ENCODE measurements at places on chromosomes 2 and 18.
A peak's percentile ranks its signal among the peaks of the same experiment; 100 is the strongest.

DNA sequence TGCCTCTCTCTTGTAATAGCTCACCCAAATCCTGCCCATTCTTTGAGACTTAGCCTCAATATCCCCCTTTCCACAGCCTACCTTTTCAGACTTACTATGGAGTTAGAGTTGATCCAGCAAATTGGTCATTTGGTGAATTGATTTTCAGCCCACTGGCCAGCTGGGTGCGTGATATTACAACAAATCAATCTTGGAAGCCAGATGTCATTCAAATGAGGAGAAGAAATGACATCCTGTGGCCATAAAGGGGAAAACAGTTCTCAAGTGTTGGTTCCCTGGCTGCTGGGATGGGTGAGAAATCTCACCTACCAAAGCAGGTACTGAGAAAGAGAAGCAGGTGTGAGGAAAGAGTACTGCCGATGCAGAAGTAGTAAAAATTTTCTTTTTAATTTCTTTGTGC lies 36.7 kb upstream of the FOXI3 start:
- no peak for DNase-seq

DNA sequence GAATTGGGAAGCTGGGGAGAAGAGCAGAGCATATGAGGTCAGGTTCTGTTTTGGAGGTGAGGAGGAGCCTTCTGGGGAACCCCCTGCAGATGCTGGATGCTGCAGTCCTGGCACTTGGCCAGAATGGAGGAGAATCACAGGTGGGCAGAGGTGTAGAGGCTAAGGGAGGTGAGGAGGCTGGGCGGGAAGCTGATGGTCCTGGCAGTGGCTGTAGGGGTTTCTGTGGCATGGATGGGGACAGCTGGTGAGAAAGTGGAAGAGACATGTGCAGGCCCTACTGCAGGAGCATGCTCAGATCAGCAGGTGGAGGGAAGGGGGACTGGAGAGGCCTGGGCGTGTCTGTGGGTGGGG lies 101.3 kb downstream of the DYSF start:
- no peak for DNase-seq

DNA sequence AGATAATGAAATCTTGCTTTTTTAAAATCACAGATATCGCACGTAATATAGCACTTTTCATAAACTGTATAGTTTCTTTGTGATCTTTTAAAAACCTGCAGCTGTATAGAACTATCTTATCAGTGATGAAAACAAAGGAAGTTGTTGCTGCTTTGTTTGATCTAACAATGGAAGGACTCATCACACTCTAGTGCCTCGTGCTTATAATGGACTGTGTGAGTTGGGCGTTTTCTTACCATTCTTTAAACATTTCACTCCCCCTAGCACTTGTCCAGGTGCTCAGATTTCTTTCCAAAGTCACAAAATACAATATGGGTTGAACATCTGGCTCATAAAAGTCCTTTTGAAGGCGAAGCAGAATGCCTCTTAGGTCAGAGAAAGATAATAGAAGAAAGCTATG lies 94.8 kb upstream of the SPATS2L start:
- no peak for DNase-seq

GRCh38 chr2:69279211-69279610 lies 107.8 kb downstream of the GFPT1 start:
- no peak for DNase-seq

GRCh38 chr2:151518802-151519201 lies 109.1 kb downstream of the RIF1 start:
- no peak for DNase-seq

DNA sequence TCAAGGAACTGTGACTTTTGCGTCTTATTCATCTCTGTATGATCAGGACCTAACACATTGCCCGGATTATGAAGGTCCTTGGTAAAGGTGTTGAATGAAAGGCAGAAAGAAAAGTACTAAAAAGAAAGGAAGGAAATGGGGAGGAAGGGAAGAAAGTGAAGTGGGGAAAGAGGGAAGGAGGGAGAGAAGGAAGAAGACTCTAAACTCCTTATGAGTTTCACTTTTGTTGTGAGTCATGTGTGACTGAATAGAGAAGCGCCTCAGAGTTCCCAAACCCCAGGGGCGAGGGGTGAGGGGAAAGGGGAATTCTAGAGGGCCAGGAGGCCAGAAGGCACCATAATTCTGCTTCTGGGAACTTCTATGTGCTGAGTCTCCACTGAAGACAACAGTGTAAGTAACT lies 30.9 kb upstream of the OSBPL6 start:
- DNase-seq = no peak

DNA sequence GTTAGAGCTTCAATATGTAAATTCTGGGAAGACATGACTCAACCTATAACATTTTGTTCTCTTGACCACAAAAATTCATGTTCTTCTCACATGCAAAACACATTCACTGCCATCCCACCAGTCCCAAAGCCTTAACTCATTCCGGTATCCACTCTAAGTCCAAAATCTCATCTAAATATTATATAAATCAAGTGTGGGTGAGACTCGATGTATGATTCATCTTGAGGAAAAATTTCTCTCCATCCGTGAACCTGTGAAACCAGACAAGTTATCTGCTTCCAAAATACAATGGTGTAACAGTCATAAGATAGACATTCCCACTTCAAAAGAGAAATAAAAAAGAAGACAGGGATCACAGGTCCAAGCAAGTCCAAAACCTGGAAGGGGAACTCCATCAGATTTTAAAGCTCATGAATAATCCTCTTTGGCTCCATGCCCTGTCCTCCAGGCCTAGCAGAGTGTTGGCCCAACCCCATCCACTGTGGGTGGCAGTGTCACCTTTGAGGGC lies 101.3 kb downstream of the RAD51AP2 start:
- peak; percentile 61 for DNase-seq

DNA sequence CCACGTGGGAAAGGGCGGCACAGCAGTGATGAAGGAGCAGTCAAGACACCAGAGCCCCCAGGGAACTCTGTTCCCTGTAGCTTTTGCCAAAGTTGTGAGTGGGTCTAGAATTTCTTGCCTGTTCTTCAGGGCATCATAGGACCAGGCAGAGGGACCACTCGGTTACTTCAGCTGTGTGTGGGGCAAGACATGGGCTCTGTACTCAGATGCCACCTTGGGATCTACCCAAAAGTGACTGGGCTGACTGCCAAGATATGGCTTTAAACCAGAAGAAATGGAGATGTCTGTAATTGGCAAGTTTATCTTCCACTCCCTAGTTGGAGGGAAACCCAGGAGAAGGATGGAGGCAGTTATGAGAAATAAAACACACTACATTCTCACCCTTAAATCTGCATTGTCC lies 29.6 kb downstream of the KCNF1 start:
- DNase-seq = no peak

DNA sequence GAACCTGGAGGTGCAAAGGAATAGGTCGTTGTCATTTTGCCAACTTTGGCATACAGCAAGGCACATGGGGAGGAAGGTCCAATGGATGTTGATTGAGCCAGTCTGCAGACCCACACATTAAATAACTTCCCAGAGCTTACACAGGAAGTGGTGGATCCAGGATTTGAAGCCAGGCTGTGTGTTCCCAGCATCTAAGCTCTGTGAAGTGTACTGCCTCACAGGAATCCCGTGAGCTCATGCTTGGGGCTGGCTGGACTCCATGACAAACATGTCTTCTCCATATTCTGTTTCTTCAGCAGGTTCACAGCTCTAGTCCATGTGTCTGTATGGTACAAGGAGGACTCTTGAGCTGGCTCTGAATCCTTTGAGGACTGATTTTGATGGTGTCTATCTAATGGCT lies 63.9 kb downstream of the KLHL29 start:
- DNase-seq = no peak

GRCh38 chr18:78913830-78914231 lies 65.8 kb upstream of the SALL3 start:
- no peak for DNase-seq

DNA sequence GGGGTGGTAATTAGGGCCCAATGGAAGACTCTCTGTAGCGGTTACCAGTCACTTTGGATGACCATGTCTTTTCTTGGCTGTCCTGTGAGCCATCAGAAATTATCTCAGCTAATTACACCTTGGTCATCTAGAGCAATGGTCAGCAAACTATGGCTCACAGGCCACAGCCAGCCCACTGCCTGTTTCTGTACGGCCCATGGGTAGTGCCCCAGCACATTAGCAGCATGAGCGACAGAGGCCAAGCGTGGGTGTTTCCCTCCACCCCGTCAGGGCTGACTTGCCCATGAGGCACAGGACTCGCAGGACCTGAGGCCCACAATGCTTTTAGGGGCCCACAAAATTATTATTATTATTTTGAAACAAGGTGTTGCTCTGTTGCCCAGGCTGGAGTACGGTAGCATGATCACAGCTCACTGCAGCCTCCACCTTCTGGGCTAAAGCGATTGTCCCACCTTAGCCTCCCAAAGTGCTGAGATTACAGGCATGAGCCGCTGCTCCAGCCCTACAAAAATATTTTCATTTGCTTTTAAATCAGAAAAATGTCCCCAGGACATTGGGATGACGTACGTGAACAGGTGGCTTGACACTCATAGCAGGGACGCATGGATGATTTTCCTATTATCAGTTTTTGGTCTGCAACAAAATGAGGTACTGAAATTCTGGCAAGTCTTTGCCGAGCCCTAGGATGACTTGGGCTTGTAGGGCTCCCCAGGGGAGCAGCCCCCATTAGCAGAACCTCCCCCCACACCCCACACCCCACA lies 29.3 kb upstream of the CEP68 start:
- DNase-seq = no peak

GRCh38 chr2:7007488-7007845 lies 90.3 kb downstream of the RNF144A start:
- DNase-seq = no peak

DNA sequence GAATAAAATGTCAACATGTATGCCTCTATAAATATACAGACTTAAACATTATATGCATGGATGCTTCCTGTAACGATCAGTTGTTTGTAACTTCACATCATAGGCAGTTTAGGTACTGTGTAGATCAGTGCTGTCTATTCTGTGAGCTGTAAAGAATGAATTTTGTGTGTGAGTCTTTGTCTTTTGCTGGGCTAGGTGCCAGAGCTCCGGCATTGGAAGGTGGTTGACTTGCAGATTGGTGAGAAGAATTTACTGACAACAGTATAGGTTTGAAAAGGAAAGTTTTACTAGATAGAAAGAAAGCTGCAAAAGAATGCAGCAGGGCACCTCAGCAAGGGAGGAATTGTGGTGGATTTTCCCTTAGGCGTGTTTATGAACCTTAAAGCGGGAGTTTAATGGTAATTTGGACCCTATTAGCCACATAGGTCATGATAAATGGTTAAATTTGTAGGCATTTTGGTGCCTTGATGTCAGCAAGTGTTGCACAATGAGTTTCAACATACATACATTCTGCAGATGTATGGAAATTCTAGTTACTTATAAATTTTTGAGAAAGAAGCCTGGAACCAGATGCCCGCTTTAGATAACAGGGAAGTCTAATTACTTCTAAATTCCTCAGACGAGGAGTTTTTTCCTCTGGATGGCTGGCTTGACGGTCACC lies 6.7 kb upstream of the QPCT start:
- DNase-seq = no peak

DNA sequence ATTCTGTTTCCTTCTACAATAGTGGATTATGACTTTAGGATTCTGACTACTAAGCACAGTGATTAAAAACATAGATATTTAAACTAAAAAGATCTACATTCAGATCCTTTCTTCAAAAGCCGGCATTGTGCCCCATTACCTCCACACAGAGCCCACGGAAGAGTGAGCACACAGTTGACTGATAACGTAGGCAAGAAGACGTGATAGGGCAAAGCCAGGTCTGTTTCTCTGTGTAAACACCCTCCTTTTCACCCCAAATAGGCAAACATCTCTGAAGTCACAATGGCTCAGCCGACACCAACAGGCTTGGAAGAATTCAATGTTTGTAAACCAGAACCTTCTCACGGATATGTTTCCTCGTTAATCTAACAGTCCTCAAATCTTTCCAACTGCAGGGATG lies 302.9 kb downstream of the CMPK2 start:
- DNase-seq = no peak

- no peak for DNase-seq
Observed at GRCh38 chr2:132668189-132668823, 1.7 kb downstream of the LYPD1 start.

GRCh38 chr18:63511285-63511684 lies 30.9 kb upstream of the SERPINB12 start:
- DNase-seq = peak; percentile 33

DNA sequence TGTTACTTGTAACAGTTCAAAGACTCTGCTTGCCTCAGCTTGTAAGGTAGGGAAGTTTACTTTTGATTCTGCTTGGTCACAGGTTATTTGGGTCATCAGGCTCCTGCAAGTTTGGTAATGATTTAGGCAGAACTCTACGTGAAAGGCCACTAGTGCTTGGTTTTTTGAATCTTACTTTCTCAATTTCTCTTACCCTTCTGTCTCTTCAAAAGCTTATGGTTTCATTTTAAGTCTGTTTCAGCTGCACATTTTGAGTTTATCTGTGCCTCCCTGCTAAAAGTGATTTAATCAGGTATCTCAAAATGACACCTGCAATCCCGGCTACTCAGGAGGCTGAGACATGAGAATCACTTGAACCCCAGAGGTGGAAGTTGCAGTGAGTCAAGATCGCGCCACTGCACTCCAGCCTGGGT lies 26.3 kb upstream of the MOCOS start:
- DNase-seq = no peak

GRCh38 chr2:165889158-165889557 lies 64.4 kb downstream of the TTC21B start:
- DNase-seq = no peak

DNA sequence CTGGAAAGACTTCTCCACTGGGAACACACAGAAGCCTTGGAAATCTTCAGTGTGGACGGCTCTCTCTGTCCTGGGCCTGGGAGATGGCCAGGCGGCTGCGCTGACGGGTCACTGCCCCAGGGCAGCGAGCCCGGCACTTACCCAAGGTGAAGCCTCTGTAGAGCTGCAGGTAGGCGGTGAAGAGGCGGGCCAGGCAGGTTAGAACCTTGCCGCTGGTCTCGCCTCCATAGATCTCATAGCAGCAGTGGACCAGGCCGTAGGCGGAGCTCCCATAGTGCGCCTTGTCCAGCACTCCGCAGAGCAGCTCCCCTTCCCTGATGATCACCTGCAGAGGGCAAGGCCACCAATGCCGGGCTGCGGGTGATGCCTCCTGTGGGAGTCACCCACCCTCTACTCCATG lies 53.0 kb downstream of the POLR1A start:
- DNase-seq = no peak

GRCh38 chr2:241965931-241966412 lies 96.4 kb downstream of the RTP5 start:
- peak; percentile 93 for DNase-seq

DNA sequence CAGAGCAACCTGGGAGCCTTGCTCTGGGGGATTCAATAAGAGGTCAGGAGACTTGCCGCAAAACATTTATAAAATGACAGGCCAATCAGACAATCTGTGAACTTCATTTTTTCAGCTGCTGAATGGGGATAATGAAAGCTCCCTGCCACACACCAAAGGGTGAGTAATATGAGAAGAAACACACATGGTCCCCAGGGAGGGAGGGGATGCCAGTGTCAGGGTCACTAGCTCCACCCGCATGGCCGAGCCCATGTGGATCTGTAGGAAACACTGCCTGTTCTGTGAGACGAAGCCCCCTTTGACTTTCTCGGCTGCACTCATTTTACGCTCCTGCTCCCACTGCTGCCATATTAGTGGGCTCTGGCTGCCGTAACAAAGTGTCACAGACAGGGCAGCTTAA lies 521.0 kb upstream of the RAB6C start:
- DNase-seq = no peak

GRCh38 chr2:109350526-109350925 lies 221.5 kb downstream of the SH3RF3 start:
- DNase-seq = no peak

- no peak for DNase-seq
Observed at GRCh38 chr2:2839393-2839781, 508.3 kb upstream of the MYT1L start.

GRCh38 chr2:228589115-228589514 lies 407.6 kb upstream of the SPHKAP start:
- no peak for DNase-seq

GRCh38 chr2:67485431-67485830 lies 88.3 kb downstream of the ETAA1 start:
- peak; percentile 8 for DNase-seq
